ENCODE measurements at places on chromosomes 1 and 21.
A peak's percentile ranks its signal among the peaks of the same experiment; 100 is the strongest.

- no peak for DNase-seq
Observed at GRCh38 chr1:182450087-182450486, at the start of gene RGSL1. TSS of gene RGSL1 (plus strand) at chr1:182450146. CDS start at chr1:182450166, 20 bp downstream.

GRCh38 chr1:152151646-152152045 lies 7.4 kb downstream of the RPTN start:
- no peak for DNase-seq

- DNase-seq, result no peak
Observed at GRCh38 chr1:19179597-19180264, 30.3 kb downstream of the UBR4 start.

- DNase-seq, result no peak
Observed at GRCh38 chr1:96236156-96236739, 485.3 kb upstream of the PTBP2 start.

DNA sequence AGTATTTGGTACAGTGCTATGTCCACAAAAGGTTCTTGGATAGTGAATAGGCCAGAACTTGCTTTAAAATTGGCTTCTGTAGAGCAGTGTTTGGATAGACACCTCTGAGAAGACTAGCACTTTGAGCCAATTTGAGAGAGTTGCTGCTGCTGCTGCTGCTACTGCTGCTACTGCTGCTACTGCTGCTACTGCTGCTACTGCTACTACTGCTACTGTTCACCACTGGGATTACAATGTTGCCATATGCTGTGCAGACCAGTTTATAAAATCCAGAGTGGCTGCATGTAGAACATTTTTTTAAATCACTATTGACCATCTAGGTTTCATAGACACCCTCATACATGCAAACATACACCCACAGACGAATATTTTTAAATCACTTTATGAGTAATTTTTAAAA lies 15.3 kb downstream of the GORAB start:
- DNase-seq, result no peak

DNA sequence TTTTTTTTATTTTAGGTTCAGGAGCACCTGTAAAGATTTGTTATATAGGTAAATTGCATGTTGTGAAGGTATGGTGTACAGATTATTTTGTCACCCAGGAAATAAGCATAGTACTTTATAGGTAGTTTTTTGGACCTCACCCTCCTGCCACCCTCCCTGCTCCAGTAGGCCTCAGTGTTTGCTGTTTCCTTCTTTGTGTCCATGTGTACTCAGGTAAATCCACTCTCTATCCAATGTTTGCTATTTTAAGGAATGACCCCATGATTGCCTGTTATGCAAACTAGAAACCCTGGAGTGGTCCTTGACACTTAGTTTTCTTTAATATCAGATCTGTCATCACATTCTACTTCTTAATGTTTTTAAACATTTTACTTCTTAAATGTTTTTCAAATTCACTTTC lies 33.9 kb downstream of the LHX9 start:
- DNase-seq, result no peak

GRCh38 chr1:187445066-187445465 lies 616.3 kb downstream of the PLA2G4A start:
- DNase-seq, result no peak

DNA sequence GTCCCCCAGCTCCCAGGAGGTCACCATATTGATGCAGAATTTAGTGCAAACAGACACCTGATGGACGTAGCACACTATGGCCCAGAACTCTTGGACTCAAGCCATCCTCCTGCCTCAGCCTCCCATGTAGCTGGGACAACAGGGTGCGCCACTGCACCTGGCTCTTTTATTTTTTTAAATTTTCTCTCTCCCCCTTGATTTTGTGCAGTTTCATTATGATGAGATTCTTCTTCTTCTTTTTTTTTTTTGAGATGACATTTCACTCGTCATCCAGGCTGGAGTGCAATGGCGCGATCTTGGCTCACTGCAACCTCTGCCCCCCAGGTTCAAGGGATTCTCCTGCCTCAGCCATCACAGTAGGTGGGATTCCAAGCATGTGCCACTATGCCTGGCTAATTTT lies 63.8 kb downstream of the RPS6KA1 start:
- no peak for DNase-seq

GRCh38 chr1:36322786-36323635 lies 434 bp downstream of the EVA1B start:
- peak; percentile 23 for DNase-seq

DNA sequence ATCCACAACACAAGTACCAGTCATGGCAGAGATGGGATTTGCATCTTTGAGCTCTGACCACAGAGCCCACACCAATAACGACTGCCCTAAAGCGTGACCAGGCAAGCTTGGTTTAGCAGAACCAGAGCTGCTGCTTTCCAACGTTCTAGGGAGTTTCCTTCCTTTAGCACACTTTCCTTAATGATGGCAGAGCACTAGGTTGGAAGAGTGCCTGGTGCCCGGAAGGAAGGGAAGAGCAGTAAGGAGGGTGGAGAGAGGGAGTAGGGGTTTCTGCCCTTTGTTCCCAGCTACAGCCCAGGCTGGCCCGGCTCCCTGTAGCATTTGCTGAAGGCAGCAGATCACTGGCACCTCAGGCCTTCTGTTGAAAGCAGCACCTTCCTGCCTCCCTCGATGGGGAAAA lies 6.1 kb upstream of the EVA1C start:
- DNase-seq, result no peak

DNA sequence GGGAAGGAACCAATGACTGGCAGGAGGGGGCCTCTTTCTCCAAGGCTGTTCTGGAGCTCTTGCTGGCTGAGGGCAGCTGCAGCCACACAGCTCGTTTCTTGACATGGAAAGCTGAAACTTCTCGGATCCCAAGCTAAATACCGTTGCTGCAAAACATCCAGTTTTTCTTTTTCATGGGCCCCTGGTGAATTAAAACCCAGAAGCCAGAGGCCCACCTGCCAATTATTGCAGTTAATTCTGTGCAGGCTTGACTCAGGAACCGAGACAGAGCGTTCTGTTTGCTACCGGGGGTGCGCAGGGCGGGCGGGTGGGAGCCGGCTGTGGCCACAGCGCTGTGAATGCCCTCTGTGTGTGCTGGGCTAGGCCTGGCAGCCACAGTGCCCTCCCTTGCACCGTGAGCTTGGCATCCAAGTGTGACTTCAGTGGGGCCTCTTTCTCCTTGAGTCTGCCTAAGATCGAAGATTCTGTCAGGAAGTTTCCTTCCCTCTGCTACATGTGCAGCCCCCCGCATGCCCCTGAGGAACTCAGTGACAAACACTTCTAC lies 19.9 kb upstream of the KCNE2 start:
- no peak for DNase-seq

DNA sequence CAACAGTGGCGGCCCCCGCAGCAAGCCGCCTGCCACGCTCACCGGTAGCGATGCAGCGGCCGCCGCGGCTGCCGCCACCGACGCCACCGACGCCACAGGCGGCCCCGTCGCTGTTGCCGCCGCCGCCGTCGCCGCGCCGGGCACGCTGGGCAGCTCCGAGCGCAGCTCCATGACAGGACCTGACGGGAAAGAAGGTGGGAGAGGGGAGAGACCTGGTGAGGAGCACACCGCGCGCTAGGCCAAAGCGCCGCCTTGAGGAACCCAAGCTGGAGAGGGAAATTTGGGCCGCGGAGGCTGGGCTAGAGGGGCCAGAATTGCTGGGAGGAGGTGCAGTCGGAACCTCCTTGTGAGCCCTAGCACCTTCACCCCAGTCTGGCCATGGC lies 1.9 kb downstream of the DMRTA2 start:
- DNase-seq, result no peak

DNA sequence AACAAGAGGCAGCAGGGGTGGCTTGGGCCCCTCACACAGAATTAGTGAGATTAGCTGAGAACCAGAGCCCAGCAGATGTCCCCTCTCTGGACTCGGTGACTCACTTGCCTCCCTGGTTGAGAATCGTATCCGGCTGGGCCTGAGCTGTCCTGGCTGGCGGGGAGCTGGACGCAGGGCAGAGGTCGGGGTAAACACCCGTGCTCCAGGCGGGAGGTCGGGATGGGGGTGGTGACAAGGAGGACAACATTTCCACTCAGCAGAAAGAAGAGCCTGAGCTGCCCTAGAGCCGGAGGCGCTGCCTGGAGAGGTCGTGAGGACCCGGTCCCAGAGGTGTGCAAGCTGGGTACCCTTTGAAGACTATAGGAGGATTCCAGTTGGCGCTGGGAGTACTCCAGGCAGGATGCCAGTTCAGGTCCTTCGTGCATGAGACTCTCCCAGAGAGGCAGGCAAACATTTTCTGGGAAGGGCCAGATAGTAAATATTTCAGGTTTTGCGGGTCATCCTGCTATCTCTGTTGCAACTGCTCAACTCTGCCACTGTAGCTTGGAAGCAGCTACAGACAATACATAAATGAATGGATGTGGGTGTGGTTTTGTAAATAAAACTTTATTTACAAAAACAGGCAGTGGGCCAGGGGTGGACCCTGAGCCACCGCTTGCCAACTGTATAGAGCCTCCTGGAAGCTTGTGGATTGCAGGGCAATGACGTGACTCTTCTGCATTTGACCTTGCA lies 116.8 kb upstream of the WNT4 start:
- no peak for DNase-seq

- no peak for DNase-seq
Observed at GRCh38 chr1:231106347-231106746, 55.5 kb upstream of the TRIM67 start.

- no peak for DNase-seq
Observed at GRCh38 chr1:203570805-203571204, 55.8 kb upstream of the ATP2B4 start.

DNA sequence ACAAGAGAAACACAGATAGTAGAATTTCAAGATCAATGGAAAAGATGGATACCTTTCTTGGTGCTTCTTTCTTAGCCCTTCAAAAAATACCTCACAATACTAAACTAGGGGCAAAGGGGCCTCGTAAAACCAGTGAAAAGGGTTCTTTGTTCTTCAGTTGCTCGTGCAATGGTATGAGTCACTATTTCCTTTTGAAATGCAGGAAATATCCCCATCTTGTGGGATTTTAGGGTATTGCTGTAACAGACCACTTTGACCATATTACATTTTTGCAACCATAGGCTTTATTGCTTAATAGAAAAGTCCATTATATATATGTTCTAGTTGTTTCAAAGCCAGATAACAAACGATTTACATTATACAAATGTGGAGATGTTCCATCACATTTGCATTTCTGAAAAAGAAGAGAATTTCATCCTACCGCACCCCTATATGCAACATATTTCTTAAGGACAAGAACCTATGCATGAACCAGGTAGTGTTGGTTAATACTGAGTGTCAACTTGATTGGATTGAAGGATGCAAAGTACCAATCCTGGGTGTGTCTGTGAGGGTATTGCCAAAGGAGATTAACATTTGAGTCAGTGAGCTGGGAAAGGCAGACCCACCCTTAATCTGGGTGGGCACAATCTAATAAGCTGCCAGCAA lies 88.6 kb upstream of the PKN2 start:
- DNase-seq, result no peak

- DNase-seq, result no peak
Observed at GRCh38 chr1:30809514-30810263, 52.1 kb upstream of the LAPTM5 start.

GRCh38 chr21:27407271-27407670 lies 440.4 kb upstream of the ADAMTS5 start:
- no peak for DNase-seq

GRCh38 chr1:35810096-35810881 lies 2.5 kb downstream of the AGO4 start:
- no peak for DNase-seq

DNA sequence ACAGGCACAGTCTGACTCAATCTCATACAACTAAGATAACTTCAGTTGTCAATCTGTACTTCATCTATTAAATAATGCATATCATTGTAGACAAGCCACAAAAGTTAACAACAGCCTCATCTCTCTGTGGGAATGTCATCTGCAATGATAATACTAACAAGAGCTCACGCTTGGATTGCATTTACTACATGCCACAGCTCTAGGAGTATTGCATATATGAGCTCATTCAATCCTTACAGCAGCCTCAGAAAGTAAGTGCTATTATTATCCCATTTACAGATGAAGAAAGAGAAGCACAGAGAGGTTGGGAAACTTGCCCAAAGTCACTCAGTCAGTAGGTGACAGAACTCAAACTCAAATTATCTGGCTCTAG lies 105.7 kb upstream of the GUCA2B start:
- DNase-seq, result no peak

GRCh38 chr1:99587008-99587407 lies 58.9 kb upstream of the PALMD start:
- no peak for DNase-seq

- no peak for DNase-seq
Observed at GRCh38 chr1:228207851-228208821, at the start of gene OBSCN. TSS of gene OBSCN (plus strand) at chr1:228208044. CDS start at chr1:228211784, 3,740 bp downstream.

- no peak for DNase-seq
Observed at GRCh38 chr1:111598544-111598943, 21.0 kb upstream of the RAP1A start.

- DNase-seq, result no peak
Observed at GRCh38 chr1:228937851-228938536, 202.7 kb downstream of the RHOU start.

DNA sequence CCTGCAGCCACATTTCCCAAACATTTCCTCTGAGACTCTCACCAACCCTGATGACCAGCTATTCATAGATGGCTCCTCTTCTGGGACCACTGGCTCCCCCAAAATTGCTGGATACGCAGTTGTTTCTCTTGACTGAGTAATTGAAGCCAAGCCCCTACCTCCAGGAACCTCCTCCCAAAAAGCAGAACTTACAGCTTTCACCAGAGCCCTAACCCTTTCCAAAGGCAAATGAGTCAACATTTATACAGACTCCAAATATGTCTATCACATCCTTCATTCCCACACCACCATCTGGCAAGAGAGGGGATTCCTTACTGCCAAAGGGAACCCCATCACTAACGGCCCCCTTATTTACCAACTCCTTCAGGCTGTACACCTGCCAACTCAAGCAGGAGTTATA lies 20.3 kb upstream of the CA6 start:
- DNase-seq, result no peak

- peak; percentile 41 for DNase-seq
Observed at GRCh38 chr1:21956720-21957552, 19.8 kb upstream of the HSPG2 start.

GRCh38 chr1:196659471-196659870 lies 7.6 kb downstream of the CFH start:
- no peak for DNase-seq

DNA sequence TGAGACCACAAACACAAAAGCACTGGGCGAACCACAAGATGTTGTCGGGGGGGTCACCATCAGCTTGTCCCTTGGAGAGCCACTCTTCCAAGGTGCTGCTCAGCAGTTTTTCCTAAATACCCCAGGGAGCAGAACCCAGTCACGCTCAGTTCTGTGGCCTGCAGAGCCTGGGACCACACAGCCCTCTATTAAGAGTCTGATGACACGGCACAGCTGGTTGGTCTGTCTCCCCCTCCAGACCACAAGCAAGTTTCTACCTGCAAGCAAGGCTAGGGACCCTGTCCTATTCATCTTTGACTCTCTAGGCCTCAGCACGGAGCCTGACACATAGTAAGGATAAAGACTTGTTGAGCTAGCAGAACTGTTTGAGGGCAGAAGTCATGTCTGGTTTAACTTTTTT lies 28.5 kb downstream of the SLC9A1 start:
- DNase-seq, result no peak

- DNase-seq, result no peak
Observed at GRCh38 chr1:197222025-197222685, 45.9 kb upstream of the CRB1 start.

DNA sequence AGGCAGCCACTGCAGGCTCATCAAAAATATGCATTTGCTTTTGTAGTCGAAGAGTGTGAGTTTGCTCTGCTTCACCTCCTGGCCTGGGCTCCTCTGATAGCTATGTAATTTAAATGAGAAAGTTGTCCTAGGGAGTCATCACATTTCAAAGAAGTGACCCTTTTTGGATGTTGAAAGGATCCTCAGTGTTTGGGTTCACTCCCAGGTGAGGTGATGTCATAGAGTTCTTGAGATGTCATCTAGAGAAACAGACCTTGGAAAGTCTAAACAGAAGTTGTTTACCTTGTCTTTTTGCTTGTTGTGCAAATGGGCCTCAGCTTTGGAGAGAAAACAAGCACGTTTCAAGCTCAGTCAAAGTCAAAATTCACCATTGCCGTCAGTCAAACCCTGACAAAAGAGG lies 92.0 kb upstream of the BARHL2 start:
- DNase-seq, result no peak
